Stimulated activated CD4-positive, alpha-beta T cell treated with anti-CD3 and anti-CD28 coated beads, Interleukin-1b, Interleukin-23, amount 100 ng/mL, for 1 hour (primary cell): ENCODE measurements at places on chromosomes 7 and 10.
A peak's percentile ranks its signal among the peaks of the same experiment; 100 is the strongest.

GRCh38 chr7:69398986-69399385, 199.3 kb upstream of the AUTS2 start:
- DNase-seq = no peak

DNA sequence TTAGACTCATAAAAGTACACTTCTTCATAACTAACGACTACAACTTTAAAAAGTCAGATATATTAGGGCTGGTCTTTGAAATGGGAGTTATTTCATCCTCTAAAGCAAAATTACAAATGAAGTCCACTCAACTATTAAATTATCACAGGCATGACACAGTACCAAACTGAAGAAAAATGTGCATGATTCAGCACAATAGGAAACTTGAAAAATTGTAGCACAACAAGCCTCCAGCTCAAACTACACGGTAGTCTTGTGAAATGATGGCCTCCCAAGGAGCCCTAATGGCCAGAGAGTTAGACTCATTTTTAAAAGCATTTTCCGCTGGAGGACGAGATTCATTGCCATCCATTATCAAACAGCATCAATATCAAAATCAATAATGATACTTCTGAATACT, 76.4 kb downstream of the MAGI2 start:
- no peak for DNase-seq

DNA sequence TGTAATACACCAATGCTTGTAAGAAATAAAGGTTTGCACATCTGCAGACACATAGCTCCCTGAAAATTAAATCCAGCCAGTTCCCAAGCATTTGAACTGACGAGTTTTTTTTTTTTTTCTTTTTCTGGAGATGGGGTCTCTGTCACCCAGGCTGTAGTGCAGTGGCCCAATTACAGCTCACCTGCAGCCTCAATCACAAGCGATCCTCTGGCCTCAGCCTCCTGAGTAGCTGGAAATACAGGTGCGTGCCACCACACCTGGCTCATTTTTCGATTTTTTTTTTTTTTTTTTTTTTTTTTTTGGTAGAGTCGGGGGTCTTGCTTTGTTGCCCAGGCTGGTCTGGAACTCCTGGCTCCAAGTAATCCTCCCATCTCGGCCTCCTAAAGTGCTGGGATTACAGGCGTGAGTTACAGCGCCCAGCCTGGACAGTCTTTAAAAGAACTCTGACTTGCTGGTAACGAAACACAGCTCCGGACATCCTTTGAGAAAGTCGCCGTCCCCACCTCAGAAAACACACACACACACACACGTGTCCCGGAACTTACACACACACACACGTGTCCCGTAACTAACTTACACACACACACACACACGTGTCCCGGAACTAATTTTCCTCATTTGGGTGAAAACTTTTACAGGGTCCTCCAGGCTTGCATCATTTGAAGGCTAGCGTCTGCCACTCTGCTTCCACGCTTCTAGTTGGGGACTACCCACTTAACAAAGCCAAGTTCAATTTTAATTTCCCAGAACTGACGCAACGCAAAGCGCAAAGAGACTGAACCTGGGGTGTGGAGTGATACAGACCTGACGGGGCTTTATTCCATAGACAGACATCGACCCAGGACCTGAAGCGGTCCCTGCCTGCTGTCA, 18.6 kb downstream of the OCM2 start:
- DNase-seq = no peak

- no peak for DNase-seq
Observed at GRCh38 chr7:103141753-103142404, 7.0 kb downstream of the NAPEPLD start.

DNA sequence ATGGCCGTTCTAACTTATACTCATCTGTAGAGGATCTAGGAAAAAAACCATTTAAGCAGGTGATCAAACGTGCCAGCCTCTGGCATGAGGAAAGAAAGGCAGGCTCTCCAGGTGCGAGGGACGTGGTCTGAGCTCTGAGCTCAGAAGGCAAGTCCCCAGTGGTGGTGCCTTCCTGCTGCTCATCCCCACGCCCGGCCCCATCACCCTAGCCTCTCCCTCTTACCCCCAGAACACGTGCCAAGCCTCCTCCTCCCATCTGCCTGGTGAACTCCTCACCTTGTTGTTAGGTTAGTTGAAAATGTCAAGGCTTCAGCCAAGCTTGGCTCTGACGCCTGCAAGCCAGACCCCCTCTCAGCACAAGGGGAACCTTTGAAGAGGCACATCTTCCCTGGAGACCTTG, 571.2 kb upstream of the MKI67 start:
- no peak for DNase-seq

GRCh38 chr10:89627830-89628229, 17.2 kb downstream of the PANK1 start:
- no peak for DNase-seq

GRCh38 chr10:101618871-101619270, 30.8 kb downstream of the DPCD start:
- DNase-seq = no peak

DNA sequence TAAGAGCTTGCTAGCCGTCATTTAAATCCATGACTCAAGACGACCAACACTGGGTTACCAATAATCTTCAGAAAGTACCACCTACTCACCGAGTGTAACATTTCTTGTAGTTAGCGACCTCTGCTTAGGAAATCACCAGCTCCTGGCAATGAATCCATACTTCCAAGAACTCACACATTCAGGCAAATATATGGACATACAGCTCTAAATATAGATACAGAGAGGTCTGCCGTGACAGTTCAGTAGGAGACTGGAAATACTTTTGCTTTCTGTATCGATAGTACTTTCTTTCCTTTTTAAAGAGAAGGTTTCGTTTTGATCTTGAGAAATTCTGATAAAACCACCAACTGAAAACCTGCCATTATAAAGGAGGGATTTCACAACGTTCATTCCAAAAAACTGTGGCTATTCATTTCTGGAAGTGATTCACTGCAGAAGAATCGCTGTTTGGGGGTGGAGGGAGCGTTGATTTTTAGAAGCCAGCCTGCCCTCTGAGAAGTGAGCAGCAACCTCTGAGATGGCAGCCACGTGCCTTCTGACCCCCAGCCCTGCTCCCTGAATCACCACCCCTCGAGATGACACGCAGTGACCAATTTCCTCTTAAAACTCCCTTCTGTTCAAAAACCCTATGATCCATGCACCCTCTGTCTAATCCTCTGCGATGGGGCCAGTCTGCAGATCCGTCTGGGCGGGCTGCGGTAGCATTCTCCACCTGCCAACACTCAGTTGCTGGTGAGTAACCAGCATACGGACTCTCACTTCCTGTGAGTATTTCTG, 179.0 kb upstream of the KLF14 start:
- peak; percentile 52 for DNase-seq

DNA sequence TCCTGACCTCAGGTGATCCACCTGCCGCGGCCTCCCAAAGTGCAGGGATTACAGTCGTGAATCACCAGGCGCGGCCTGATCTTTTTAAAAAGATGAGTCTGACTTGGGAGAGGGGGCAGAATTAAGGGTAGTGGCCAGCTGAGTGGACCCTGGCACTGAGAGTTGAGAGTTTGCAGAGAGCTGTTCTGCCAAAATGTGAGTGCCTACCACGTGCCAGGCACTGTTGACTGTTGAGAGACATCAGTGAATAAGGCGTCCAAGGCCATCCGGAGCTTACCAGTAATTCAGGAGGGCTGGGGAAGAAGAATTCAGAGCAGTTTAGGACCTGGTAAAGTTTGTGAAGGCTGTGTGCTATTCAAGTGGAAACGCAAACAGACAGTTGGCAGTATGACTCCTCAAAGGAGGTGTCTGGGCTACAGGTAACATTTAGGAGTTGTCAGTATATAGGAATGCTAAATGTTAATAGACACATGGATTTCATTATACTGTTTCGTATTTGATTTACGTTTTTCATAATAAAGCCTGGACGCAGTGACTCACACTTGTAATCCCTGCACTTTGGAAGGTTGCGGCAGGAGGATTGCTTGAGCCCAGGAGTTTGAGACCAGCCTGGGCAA, 1.5 kb downstream of the NIPSNAP2 start:
- DNase-seq = no peak
